ENCODE measurements at places on chromosomes 2 and 18.

DNA sequence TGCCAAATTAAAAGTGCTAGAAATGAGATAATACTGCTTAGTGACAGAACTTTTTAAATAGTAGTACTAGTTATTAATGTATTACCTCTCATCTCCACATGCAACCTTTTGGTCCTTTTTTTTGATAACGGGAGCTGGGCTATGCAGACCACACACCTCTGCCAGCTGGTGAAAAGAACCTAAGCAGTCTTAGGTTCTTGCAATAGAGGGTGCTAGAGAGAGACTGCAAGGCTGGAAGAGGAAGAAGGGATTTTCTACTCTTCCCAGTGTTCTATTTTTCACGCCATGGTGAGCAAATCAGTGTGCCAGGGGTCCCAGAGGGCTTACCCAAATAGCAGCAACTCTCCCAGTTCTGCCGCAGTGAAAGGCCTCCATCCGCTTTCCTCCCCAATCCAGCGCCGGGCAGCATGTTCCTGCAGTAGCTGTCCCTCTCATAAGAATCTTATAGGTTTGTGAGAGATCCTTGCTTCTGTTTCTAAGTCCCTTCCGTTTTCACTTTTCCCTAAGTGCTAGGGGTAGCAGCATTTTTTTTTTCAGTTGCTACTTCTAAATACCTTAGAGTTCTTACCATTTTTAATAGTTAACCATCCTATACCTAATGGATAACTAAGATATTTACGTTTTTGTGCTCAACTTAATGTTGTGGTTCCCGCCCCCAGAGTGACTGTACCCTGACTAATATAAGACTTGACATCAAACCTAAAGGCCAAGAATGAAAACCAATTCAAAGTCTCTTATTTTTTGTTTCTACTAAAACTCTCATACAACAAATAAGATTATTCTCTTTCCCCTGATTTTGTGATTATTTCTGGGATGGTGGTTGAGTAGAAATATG lies 69.4 kb upstream of the UBE2E3 start:
- DNase-seq: no peak

- DNase-seq: no peak
Observed at GRCh38 chr2:126635281-126635680, 20.7 kb upstream of the GYPC start.

- no peak for DNase-seq
Observed at GRCh38 chr2:196606516-196606915, 33.0 kb upstream of the CCDC150 start.

DNA sequence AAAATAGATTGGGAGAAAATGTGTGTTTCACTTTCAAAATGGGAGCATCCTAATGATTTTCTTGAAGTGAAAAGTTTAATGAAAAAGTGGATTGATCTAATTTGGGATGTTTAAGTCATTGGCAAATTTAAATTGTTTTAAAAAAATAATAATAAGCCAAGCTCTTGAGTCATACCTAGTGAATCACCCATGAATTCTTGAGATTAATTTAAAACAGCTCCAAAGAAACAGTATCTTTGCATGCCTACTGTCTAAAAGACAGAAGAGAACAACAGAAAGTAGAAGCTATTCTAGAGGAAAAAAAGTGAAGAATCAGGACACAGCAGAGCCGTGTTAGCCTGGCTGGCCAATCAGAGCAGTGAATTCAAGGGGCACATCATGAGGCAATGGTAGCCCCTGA lies 7.7 kb downstream of the ACVR1C start:
- no peak for DNase-seq

DNA sequence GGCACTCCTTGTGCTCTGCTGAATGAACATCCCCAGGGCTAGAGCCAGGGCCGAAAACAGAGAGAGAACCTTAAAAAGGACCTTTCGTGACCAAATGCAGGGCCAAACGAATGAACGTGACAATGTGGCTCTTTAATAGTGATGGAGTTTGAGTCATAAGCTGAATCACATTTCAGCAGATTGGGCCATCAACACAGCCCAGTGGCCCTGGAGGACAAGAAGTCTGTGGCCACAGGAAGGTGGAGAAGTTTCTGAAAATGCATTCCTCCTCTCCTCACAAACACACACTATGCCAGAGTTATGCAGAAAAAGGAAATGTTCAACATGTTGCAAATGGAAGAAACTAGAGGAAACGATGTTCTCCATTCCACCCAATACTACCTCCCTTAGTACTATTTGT lies 415.8 kb downstream of the HRH4 start:
- no peak for DNase-seq

- DNase-seq: no peak
Observed at GRCh38 chr2:75246441-75247167, 47.3 kb upstream of the TACR1 start.

DNA sequence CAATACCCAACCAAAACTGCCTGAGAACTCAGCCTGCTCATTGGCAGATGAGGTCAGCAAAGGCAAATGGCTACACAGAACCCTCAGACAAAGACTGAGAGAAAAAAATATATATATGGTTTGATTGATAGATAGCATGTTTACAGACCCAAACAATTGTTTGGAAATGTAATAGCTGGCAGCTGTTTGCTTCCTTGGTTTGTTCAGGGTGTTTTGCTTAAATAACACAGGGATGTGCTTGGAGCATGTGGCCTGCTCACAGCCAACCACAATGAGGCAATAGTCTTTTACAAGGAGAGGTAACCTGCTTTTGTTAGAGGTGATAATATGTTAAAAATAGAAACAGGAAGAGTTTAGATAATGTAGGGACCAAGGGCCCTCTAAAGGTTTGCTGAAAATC lies 84.5 kb downstream of the PDK1 start:
- DNase-seq: peak; percentile 52
